ENCODE measurements at places on chromosomes 6 and 20. TPM values are rescaled to one million over a fixed set of nuclear protein-coding genes. Genes with fewer than 3 reads are reported as not detected.

Gene TPD52L1
- not detected for total RNA-seq

Gene LGSN
- total RNA-seq, result 0.25 TPM

Gene SLC17A2
- total RNA-seq, result not detected

Gene GSTA2
- not detected for total RNA-seq

Gene TRIM10
- total RNA-seq, result not detected

Gene OARD1
- total RNA-seq, result 30.3 TPM

Gene SASH1
- not detected for total RNA-seq

Gene AVP
- 1.4 TPM for total RNA-seq

Gene PNLDC1
- total RNA-seq, result not detected

- no peak for DNase-seq
Observed at GRCh38 chr6:41570259-41570615, 24.1 kb downstream of the FOXP4 start.

GRCh38 chr20:22568872-22569344 lies 15.5 kb downstream of the FOXA2 start:
- no peak for DNase-seq

DNA sequence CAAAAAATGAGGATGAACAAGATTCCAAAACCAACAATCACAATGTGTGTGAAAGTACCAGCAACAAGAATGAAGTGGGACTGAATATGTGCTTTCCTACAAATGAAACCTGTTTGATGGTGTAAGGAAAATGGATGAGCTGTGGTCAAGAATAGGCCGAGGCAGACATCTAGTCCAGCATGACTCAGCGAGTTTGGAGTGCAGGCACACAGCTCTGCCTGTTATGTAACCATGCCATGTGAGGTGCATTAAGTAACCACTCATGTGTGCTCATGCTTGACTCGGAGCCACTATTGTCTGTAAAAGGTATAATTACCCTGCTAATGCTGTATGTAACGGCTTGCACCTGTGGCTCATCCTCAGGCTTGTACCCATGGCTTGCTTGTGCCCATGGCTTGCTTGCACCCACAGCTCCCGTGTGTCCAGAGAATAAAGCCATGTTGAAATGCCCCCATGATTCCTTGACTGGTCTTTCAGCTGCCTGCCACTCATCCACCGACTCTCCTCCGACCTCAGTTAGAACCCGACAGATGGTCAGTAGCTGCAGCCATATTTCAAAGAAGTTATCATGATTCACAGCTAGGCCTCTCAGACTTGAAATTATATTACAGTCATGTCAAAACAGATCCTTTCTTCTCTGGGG lies 98.7 kb downstream of the BACH2 start:
- no peak for DNase-seq

DNA sequence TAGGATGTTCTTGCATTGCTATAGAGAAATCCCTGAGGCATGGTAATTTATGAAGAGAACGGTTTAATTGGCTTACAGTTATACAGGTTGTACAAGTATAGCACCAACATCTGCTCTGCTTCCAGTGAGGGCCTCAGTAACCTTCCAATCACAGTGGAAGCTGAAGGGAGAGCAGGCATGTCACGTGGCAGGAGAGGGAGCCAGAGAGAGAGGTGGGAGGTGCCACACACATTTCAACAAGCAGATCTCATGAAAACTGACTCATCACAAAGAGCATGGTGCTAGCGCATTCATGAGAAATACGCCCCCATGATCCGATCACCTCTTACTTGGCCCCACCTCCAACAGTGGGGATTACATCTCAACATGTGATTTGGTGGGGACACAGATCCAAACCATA lies 871.2 kb downstream of the TFAP2A start:
- DNase-seq, result no peak

DNA sequence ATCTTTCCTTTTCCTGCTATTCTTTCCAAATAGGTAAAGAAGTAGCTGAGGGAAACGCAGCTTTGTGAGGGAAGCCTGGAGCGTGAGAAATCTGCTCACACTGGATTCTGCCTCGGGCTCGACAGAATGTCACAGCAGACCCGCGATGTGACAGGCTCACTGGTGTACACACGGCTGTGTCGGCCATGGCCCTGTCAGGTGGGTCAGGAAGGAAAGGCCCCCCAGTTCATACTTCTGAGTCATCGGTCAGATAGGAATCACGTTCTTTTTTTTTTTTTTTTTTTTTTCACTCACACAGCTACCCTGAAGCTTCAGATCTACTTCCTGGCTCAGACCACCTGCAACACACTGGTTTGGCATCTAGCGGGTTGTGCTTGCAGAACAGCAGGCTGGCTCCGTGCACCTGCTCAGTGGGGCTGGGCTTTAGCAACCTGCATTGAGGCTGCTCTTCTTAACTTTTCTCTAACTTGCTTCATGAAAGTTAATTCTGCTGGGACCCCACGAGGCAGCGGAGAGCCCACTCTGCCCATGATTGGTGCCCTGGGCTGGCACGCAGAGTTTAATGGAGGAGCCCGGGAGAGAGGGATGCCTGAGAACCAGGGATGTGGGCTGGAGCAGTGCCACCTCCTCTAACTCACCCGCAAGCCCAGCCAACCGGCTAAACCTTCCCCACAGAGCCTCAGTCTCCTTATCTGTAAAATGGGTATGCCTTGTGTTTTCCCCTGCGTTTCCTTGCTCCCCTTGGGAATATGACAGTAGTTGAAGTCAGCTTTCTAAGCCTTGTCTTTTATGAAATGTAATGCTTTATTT lies 61.5 kb upstream of the FNDC1 start:
- peak; percentile 68 for DNase-seq

DNA sequence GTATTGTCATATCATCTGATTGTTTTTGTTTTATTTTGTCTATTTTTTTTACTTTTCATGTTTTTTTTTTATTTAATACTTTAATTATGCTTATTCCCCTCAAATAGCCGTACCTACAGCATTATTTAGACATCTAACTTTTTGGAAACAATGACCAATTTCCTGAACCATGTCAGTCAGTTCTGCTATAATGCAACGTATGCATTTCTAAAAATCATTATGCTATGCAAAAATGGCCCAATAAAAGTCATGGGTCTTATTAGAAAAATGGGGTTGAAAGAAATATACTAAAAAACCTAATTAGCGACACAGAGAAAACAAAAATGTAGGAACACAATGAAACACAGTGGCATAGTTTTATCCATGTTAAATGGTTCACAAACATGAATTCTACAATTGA lies 1454.7 kb downstream of the GRIK2 start:
- DNase-seq, result no peak

GRCh38 chr6:154039231-154039842 lies at the start of gene OPRM1:
OPRM1 (plus strand) TSS chr6:154039240; CDS start chr6:154039545, 305 bp downstream.
- no peak for DNase-seq

GRCh38 chr6:110939429-110940200 lies 18.9 kb upstream of the GTF3C6 start:
- DNase-seq, result no peak

DNA sequence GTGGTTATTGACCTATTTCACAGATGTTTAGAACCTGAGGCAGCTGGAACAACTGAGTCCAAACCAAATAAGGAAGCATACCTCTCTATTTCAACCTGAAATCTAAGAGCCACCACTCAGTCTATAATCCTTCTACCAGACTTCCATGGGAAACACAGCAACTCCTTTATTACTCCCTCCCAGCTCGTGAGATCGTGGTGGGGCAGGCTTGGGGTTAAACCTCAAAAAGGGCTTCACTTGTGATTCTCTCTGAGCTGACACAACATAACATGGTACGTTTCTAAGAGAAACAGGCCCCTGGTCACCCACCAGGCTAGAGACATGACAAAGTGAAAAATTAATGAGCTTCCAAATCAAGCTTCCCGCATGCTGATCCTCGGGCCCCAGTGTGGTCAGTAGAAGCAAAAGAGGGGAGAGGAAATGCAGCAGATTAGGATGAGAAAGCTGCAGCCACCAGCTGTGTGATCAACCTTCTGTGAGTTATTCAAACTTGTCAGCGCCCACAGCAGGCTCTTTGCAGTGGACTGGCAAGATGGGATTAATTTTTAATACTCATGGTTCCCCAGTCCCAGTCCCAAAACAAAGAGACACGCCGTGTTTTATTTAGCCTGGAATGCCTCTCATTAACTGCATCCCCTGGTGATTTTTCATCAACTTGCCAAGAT lies 9.3 kb downstream of the PKHD1 start:
- DNase-seq, result no peak

- DNase-seq, result no peak
Observed at GRCh38 chr20:22241609-22242008, 342.8 kb downstream of the FOXA2 start.

- no peak for DNase-seq
Observed at GRCh38 chr6:7132398-7133035, 24.8 kb downstream of the RREB1 start.

GRCh38 chr6:156183678-156184077 lies 593.5 kb upstream of the ARID1B start:
- DNase-seq, result no peak

GRCh38 chr6:44854712-44855443 lies 467.4 kb downstream of the CDC5L start:
- DNase-seq, result no peak

DNA sequence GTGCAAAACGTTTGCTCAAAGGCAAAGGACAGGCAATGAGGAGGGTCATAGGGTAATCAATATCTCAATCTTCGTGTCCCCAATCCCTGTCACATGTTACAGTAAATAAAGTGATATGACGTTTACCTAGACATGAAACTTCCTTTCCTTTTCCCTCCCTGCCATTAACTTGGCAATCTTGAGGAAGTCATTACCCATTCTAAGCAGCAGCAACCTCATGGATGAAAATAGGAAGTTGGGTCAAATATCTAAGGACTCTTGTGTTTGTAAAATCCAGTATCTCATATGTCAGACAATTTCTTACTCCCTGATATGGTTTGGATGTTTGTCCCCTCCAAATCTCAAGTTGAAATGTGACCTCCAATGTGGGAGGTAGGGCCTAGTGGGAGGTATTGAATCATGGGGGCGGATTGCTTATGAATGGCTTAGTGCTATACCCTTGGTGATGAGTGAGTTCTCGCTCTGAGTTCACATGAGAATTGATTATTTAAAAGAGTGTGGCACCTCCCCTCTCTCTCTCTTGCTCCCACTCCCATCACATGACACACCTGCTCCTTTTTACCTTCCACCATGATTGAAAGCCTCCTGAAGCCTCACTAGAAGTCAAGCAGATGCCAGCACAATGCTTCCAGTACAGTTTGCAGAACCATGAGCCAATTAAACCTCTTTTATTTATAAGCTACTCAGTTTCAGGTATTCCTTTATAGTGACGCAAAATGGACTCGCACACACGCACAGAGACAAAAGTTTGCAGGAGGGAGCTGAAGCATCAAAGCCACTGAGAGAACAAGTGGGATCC lies 545.9 kb upstream of the JARID2 start:
- DNase-seq, result no peak

- DNase-seq, result no peak
Observed at GRCh38 chr20:45366192-45366591, 3.2 kb downstream of the SYS1 start.

- no peak for DNase-seq
Observed at GRCh38 chr6:55511122-55511800, 67.7 kb downstream of the HMGCLL1 start.

DNA sequence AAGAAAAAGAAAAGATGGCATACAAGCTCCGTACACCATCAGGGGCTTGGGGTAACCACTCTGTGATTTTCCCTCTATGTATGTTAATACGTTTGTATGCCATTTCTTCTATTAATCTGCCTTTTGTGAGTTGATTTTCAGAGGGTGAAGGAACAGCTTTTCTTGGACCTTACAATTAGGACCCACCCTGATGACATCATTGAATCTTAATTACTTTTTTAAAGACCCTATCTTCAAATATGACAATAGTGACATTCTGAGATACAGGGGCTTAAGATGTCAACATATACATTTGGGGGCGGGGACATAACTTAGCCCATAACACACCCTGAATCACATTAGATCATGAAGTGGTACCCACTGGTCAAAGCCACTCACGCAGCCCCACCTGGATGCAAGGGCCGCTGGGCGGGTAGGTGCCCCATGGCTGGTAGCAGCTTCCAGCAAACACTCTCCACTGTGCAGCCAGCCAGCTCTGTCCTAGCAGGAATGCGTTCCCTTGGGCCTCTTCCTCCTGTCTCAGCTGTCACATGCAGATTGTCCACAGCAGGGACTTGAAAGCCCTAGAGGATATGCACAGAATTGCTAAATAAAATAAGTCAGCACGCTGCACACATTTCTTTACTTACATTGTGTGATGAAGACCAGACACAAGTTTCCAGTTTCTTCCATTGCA lies 74.5 kb downstream of the FOXF2 start:
- no peak for DNase-seq

DNA sequence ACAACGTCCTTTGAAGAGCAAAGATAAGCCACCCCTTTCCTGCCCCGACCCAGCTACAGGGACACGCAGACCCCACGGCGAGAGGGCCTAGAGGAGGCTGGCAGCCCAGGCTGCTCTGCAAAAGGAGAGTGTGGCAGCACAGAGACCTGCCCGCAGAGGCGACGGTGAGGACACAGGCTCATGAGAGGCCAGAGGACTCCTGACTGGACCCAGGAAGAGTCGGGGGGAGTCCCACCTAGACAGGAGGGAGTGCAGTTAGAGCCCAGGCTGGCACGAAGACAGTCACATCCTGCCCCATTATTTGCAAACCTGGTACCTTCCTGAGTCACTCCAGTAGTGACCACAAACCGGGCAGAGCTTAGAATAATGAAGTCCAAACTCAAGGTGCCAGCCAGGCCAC lies 227.7 kb upstream of the CDH4 start:
- DNase-seq, result no peak

GRCh38 chr6:21468461-21468860 lies 125.1 kb upstream of the SOX4 start:
- no peak for DNase-seq

DNA sequence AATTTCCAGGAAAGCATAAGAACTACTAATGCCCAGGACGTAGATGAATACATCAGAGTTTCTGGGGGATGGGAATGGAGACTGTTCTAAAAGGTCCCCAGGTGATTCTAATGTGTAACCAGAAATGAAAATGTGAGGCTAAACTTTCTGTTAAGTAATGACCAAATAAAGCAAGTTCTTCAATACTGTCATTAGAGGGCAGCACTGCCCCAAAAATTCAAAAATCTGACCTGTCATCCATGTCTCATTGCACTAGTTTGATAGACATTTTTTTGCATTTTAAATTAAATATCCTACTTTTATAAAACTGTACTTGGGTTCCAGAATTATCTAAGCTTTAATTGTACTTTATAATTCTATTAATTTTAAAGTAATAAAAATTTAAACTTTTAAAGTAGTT lies 94.9 kb downstream of the RFX6 start:
- no peak for DNase-seq

GRCh38 chr6:17703256-17703694 lies 3.5 kb downstream of the NUP153 start:
- no peak for DNase-seq

- DNase-seq, result no peak
Observed at GRCh38 chr20:61353261-61354000, 101.4 kb downstream of the CDH4 start.

GRCh38 chr20:35144694-35145093 lies 2.4 kb downstream of the EDEM2 start:
- DNase-seq, result no peak

DNA sequence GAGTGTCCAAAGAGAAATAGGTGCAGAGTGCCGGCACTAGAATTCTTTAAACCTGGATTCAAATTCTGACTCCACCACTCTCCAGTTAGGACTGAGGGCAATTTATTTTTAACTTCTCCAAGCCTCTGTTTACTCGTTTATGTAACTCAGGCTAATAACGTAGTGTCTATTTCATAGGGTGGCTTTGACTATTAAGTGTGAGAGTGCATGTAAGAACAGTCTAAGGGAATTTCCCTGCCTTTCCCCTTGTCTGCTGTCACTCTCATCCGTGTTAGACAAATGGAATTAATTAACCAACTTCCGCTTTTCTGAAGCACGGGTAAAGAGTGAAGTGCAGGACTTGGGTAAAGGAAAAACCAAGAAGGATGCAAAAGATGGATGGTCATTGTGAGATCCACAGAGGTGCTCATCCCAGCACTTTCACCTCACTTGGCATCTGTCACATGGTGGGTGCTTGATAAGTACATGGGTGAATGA lies 4.1 kb upstream of the ZKSCAN8 start:
- no peak for DNase-seq
